ENCODE measurements at places on chromosomes 13 and 19.

GRCh38 chr13:59119475-59119874 is 1044.3 kb downstream of the DIAPH3 start:
- DNase-seq: no peak

DNA sequence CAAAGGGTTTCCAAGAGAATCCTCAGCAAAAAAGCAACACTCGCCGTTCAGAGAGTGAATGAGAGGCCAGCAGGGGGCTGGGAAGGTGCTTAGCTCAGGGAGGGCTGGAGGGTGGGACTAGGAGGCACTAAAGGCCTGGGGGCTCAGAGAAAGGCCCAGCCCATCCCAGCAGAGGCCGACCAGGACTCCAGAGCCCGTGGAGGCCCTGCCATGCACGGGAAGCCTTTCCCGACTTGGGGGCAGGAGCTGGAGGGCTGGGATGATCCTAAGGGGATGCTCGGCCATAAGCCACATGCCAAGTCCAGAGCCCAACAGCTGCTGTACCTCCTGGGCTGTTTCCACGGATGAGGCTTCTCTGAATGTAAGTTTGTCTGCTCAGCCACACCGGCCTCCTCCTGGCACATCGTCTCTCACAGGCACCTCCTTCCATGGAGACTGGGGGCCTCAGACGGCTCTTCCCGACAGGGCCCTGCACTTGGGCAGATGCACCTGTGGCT is 19.5 kb downstream of the RASA3 start:
- no peak for DNase-seq

DNA sequence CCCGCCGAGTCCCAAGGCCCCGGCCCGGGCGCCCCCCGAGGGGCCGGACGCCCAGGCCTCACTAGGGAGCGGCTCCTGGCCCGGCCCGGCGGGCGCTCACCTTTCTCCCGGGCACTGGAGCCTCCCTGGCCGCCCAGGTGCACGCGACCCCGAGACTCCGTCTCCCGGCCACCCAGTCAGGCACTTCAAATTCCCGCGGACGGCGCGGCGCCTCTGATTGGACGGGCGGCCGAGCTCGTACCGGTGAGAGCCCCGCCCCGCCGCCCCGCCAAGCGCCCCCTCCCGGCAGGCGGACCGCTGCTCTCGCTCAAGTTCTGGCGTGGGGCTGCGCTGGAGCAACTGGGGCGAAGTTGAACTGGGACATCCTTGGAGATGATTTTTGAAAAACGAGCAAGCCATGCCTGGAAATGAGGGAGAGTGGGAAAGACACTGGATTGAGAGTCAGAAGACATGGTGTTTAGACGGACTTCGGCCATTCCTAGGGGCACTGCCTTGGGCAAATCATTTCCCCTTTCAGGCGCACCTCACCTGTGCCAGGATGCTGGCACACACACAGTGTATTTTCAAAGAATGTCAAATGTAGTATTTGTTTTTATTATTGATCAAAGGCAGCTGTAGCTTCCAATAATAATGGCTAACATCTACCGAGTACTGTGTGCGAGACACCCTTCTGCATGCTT is 485.3 kb downstream of the UQCRFS1 start:
- DNase-seq: no peak

DNA sequence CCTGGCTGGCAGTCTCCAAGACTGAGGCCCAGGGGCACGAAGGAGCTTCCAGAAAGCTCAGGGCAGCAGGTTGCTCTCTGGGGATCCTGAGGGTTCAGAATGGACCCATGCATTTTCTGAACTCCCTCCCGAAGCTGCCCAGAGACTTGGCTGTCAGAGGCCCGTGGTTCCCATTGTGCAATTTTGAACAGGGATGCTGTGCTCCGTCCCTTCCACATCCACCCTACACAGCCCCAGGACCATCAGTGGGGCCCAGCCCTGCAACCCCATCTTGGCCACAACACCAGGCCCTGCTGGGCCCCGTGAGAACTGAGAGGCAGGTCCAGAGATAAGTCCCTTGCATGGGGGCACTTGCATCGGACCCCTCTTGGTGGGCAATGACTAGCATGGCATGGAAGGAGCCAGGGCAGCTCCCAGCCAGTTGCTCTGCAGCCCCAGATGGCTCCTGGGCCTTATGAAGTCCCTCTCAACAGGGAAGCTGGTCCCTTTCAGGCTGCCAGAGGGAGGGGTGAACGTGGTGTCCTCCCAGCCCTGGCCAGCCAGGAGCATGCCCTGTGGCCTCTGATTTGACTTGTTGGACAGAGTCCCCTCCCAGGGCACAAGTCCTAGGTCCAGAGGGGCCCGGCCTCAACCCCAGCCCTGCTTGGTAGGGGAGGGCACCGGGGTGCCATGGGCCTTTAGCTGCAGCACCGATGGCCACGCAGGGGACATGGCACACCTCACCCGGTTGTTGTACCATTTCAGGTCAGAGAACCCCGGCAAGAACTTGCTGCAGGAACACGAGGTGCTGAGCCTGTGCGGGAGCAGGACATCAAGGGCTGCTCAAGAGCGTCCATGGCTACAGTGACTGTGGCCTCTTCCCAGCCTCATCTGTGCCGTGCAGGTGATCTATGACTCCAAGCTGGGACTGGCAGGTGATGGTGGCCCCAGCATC is 17.3 kb upstream of the ZNF14 start:
- DNase-seq: no peak

DNA sequence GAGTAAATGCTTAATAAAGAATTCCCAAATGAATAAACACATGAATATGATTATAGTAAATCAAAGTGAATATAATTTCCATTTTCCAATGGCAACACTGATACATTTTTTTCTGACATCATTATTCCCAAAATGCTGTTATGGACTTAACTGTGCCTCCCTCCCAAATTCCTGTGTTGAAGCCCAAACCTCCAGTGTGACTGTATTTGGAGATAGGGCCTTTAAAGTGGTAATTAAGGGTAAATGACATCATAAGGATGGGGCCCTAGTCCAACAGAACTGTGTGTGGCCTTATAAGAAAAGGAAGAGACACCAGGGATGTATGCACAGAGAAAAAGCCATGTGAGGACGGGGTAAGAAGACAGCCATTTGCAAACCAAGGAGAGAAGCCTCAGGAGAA is 19.1 kb upstream of the CCNA1 start:
- DNase-seq: no peak

GRCh38 chr13:51643882-51644281 is 59.6 kb downstream of the WDFY2 start:
- no peak for DNase-seq

- no peak for DNase-seq
Measured at GRCh38 chr13:23620211-23620610, 50.0 kb downstream of the TNFRSF19 start.

GRCh38 chr13:74182491-74182890 is 48.3 kb upstream of the KLF12 start:
- DNase-seq: no peak

GRCh38 chr13:64332048-64332447 is 2898.1 kb downstream of the PCDH9 start:
- no peak for DNase-seq

DNA sequence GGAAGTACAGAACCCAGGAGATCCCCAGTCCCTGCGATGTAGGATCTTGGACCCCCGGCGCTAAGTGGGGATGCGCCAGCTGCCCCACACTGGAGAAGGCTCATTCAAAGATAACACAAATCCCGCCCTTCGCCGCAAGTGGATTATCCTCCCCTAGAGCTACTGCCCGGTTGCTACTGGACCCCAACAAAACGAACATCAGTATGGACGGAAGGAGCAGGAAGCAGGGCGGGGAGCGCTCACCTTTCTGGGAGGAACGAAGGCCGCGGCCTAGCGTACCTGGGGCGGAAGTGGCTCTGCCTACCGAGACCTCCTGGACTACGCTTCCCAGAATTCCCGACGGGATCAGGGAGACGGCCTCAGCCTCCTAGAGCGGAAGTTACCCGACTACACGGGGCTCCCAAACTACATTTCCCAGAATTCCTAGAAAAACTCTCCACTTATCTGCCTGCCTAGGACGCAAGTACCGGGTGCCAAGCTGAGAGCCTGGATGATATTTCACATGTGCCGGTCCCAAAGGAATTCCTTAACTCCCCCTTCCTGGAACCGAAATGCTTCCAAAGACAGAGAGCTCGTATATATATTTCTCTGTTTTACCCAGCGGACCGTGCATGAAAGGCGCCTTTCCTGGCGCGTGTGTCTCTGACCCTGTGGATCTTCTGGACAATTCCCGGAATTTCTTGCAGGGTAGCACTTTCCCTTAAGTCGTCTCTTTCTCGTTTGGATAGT is at the start of gene ZNF112:
TSS of gene ZNF112 (minus strand) at position 298 of the 729 bp plus-strand sequence. CDS start 16,141 bp downstream, outside the sequence.
- DNase-seq: peak; percentile 1

DNA sequence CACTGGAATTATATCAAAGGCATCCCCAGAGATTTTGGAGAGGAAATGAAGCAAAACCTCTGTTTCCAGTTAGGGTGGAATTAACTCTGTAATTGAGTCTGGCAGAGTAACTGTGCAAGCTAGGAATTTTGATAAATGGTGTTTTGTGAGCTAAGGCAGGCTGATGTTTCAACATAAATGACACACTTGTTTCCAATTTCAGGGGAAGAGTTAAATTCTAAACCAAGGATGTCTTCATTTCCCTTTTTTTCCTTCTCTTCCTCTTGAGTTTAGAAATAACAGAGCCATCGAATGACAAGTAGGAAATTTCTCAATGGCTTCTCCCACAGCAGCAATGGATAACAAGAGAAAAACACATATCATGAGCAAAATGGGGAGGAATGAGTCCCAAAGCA is 131.2 kb downstream of the IRS2 start:
- DNase-seq: no peak

DNA sequence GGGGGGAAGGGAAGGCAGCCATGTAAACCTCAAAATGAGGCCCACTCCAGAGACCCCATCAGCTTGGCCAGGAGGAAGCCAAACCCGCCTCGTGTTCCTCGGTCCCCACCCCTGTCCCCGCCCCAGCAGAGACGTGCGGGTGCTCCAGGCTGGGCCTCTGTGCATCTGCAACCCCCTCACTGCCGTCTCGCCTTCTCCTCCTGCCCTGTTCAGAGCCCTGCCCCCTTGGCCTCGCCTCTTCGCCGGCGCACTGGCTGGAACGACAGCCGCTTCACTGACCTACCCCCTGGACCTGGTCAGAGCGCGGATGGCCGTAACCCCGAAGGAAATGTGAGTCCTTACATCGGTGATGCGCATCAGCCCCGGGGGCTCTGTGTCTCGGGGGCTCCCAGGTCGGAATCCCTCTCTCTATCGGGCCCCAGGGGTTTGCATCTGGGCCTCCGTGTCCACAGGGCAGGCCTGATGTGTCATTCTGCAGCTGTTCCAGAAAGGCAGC is 32.2 kb downstream of the TMEM161A start:
- DNase-seq: no peak

DNA sequence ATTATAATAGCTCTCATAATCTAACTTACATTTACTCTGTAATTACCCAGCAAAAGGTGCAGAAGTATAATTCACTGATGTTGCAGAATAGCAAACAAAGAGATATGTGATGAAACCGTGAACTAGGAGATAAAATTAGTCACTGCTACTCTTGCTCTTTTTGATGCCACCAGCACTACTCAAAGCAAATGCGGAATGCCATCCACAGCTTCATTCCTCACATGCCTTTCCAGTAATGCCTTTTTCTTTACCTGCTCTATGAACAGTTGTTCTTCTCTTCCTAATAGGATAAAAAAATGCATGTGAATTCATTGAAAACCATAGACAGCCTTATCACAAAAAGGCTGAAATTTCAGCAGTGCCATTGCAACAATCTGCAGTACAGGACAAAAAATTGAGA is 1129.5 kb downstream of the DIAPH3 start:
- no peak for DNase-seq
